ENCODE measurements at places on chromosomes 3 and 15.
A peak's percentile ranks its signal among the peaks of the same experiment; 100 is the strongest.

DNA sequence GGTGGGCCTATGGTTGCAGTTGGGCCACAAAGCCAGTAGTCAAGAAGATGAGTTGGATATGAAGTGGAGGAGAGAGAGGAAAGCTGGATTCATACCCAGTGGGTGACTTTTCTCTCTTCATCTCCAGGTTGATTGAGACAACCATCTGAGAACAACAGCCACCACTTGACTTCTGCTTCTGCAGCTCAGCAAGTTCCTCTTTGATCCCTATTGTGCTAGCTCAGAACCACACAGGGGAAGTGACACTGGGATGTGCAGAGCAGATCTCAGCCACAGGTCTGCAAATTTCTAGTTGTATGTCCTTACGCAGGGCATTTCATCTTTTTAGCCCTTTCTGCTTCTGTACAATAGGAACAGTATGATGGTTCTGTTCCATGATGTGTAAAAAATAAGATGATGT lies 459.2 kb upstream of the ARRDC4 start:
- DNase-seq, result no peak

- DNase-seq, result no peak
Observed at GRCh38 chr3:70871909-70872656, 559.6 kb upstream of the MDFIC2 start.

- DNase-seq, result no peak
Observed at GRCh38 chr15:50256188-50257041, 9.1 kb downstream of the HDC start.

DNA sequence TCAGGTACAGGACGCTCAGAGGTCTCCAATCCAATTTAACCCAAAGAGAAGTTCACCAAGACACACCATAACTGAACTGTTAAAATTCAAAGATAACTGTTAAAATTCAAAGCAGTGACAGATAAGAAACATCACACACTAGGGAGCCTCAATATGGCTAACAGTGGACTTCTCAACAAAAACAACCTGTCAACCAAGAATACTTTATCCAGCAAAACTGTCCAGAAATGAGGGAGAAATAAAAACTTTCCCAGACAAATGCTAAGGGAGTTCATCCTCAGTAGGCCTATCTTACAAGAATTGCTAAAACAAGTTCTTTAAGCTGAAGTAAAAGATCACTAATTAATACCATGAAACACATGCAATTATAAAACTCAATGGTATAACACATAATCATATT lies 36.3 kb upstream of the MYLK start:
- DNase-seq, result no peak

GRCh38 chr15:88498996-88499395 lies 31.5 kb downstream of the MRPS11 start:
- DNase-seq, result no peak

- no peak for DNase-seq
Observed at GRCh38 chr3:18618723-18619122, 193.6 kb upstream of the SATB1 start.

GRCh38 chr3:153399636-153400035 lies 237.6 kb downstream of the RAP2B start:
- no peak for DNase-seq

DNA sequence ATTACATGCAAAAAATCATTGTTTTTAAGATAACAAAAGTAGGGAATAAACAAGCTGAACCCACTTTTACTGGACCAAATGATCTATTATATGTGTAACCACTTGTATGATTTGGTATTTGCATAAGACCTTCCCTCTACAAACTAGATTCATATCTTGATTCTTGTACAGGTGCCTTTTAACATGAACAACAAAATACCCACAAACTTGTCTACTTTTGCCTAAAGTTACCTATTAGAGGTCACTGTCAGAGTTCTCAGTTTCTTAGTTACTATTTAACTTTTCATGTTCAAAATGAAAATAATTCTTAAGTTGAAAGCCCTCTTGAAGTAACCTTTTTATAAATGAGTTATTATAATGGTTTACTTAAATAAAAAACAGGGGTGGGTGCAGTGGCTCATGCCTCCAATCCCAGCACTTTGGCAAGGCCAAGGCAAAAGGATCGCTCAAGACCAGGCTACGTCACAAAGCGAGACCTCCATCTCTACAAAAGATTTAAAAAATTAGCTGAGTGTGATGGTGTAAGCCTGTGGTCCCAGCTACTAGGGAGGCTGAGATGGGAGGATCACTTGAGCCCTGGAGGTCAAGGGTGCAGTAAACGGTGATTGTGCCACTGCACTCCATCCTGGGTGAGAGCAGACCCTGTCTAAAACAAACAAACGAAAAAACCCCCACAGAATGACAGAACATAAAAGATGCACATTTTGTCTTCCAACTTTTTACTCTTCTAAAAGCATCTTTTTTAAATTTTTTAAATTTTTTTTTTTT lies 16.0 kb downstream of the ACTR8 start:
- no peak for DNase-seq

DNA sequence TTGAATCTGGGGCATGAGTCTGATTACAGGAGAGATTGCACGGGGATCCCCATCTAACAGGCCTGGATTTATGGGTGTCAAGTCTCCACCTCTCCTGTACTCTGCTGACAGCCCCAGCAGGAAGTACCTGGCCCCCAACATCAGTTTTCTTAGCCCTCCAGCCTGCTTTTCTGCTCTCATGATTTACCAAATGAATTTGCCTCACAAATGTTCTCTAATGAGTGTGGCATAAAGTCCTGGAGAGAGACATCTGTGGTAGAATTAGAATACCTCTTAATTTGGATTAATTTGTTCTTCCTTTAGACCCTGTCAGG lies 60.1 kb downstream of the FNDC3B start:
- DNase-seq, result no peak

DNA sequence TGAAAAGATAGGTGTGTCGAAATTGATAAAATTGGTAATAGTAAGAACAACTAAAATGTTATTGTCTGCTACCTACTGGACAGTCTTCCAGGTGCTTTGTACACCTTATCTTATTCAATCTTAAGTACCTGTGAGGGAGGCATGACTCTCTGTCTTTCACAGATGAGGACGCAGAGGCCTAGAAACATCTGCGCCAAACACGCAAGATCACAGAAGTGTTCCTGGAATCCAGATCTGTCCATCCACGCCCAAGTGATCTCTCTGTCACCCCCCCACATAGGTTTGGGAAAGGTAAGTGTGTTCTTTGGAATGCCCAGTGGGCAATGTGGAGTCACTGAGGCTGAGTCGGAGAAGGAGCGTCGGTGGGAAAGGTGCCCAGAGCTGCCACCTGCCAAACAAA lies 34.4 kb upstream of the PTPRG start:
- no peak for DNase-seq

DNA sequence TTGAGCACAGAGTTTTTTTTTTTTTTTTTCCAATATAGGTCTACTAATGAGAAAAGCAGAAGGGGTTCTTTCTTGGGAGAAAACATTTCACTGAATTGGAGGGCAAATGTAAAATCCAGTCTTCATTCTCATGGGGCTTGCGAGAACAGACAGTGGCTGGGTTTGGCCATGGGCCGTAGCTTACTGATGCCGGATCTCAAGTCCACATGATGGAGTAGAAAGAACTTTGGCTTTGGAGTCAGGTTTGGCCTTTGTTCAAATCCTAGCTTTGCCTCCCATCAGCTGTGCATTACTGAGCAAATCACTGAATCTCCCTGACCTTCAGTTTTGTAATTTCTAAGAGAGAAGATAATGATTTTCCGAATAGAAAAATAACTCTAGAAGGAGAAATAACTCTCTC lies 59.7 kb downstream of the LMCD1 start:
- no peak for DNase-seq

- DNase-seq, result peak; percentile 34
Observed at GRCh38 chr15:84681831-84682230, 23.8 kb upstream of the NMB start.

DNA sequence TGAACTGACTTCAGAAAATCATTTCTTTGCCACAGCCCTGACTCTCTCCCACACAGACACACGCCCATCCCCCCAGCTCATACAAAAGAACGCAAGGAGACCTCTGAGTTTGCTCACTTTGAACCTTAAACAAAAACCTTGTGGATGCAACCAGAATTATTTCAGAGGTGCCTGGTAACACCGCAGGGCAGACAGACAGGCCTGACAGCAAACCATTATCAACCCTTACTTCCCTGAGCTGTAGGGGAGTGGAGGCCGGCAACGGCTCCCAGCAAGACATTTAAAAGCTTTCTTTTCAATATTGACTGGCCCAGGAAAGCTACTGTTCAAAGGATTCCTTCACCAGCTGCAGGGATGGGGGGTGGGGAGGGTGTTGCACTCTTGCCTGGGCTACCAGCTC lies 2.0 kb upstream of the EFCC1 start:
- DNase-seq, result no peak

- DNase-seq, result no peak
Observed at GRCh38 chr3:183290216-183290615, 37.2 kb downstream of the B3GNT5 start.

DNA sequence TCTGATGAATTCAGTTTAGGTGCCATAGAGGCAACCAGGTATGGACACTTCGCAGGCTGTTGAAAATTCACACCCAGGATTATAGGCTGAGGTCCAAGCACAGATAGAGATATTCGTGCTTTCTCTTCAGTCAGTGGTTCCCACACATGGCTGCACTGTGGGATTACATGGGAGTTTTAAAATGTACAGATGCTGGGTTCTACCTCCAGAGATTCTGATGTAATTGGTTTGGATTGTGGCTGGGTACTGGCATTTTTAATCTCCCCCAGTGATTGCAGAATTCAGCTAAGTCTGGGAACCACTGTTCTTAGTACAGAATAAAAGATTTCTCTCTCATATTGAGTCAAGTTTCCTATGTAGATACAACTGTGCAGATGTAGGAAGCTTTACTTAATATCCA lies 91.6 kb downstream of the FOXB1 start:
- no peak for DNase-seq

- DNase-seq, result no peak
Observed at GRCh38 chr3:40278791-40279190, 30.7 kb upstream of the EIF1B start.

GRCh38 chr3:169509780-169510692 lies 153.5 kb downstream of the MECOM start:
- no peak for DNase-seq

- no peak for DNase-seq
Observed at GRCh38 chr15:86080302-86080701, 631 bp downstream of the AGBL1 start.

DNA sequence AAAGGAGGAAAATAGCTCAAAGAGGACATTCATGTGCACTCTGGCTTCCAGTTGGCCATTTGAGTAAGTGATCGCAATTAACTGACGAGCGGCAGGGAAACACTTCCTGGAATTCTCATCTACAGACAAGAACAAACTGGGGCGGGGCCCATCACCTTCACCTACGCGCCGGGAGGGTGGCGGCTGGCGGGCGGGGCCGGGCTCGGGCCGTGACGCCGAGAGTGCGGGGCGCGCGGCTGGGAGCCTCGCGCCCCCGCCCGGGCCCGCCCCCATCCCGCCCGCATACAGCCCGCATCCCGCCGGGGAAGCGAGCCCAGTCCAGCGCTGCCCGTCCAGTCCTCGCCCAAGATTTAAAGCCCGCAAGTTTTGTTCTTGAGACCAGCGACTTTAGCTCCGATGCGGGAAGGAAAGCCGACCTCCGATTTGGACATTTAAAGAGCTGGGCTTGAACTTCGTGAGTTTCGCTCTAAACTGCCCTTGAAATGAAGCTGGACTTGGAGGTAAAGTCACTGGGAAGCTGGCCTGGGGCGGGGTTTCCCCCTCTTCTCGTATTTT lies at the start of gene B3GNT5:
TSS of gene B3GNT5 (plus strand) at position 281 of the 555 bp plus-strand sequence. CDS start 16,546 bp downstream, outside the sequence.
- peak; percentile 8 for DNase-seq

DNA sequence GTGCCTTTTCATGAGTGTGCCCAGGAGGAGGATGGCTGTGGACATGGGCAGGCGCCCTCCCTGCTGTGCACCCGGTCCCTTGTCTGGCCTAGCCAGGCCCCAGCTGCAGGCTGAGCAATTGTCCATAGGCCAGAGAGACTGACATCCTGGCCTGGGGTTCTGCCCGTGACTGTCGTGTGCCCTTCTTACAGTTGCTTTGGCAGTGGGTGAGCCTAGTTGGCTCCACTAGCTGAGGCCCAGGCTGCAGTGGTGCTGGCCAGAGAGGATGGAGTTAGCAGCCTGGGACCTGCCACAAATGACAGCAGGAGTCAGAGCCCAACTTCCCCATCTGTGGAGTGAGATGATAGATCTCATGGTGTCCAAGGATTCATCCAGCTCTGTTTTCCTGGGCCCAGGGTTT lies 9.0 kb upstream of the CHRNB4 start:
- no peak for DNase-seq

DNA sequence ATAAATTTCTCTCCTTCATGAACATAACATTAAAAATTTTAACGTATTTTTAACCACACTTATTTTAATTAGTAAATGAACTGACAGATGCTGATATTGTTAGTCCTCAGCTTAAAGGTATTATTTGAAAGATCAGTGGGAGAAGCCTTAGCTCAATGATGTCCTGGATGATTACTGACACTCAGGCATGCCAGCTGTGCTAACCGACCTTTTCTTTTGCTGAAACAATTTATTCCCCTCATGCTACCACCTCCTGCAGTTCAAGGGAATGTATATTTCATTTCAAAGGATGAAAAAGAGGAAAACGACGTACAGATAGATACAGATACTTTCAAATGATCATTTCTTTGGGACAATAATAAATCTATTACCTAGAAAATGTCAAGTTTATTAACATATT lies 620.8 kb downstream of the FGF12 start:
- DNase-seq, result no peak

DNA sequence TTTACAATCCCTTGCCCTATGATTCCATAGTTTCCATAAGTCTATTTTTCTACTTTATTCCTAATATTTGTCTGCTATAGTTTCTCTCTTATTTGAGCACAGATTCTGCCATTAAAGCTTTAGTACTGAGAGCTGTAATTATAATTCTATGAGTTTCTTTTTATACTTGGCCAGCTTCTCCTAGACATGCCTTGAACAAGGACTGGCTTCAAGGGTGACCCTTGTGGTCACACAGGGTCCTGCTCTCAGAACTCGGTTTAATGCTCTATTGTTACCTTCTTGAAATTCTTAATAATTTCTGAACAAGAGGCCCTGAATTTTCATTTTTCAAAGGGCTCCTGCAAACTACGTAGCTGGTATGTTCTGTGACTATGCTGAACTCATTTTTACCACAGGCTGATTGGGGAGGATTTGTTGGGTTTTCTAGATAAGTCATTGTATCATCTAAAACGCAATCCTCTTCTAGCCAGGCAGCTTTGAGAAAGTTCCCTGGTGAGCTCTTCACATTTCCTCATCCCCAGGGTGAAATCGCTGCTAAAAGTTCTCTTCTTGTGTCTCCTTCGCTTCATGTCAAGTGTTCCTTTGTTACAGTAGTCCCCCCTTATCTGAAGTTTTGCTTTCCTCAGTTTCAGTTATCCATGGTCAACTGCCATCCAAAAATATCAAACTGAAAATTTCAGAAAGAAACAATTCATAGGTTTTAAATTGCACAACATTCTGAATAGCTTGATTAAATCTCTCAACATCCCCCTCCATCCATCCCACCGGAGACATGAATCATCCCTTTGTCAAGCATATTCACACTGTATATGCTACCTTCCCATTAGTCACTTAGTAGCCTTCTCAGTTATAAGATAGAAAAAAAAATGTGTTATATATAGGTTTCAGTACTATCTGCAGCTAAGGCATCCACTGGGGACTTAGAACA lies 12.6 kb upstream of the PLCL2 start:
- DNase-seq, result no peak

Data from T-helper 9 cell (primary cell).